ENCODE measurements at places on chromosomes 1 and 21.
A peak's percentile ranks its signal among the peaks of the same experiment; 100 is the strongest.

GRCh38 chr1:55257958-55258357, 42.8 kb upstream of the USP24 start:
- peak; percentile 38 for DNase-seq

GRCh38 chr1:40692429-40692895, 958 bp downstream of the NFYC start:
- DNase-seq: no peak

- no peak for DNase-seq
Observed at GRCh38 chr1:54543729-54544496, 4.1 kb upstream of the ACOT11 start.

GRCh38 chr1:222750651-222751050, 13.6 kb downstream of the FAM177B start:
- DNase-seq: no peak

DNA sequence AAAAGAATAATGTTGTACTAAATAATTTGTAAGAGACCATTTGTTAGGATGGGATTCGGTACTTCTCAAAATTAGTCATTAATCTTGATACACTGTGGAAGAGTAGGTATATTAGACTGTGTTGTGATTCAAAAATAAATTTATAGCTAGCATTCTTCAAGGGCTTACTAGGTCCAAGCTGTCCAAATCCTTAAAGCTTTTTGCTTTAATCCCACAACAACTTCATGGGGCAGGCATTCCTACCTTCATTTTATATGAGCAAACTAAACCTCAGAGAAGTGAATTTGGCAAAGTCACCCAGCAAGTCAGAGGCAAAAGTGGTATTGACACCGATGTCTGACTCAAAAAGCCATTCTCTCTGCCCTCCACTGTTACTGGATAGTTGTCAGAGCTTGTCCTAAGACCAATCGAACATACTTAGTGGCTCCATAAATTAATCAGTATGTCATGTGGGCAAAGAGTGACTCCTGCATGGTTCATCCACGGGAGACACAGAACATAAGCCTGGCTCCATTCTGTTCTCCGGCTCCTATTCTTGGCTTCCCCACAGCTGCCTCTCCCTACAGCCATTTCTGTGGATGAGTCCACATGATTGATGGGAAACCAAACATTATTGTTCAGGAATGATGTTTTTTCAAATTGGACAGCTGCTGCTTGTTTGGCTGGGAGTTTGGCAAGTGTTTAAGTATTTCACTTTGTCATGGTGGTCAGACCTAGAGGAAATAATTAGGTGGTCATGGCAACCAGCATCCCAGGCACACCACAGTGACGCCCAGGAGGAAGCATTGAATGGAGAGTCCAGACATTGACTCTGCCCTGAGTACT, 133.4 kb upstream of the FGGY start:
- DNase-seq: no peak

- no peak for DNase-seq
Observed at GRCh38 chr1:2480986-2481364, 4.9 kb downstream of the PLCH2 start.

- DNase-seq: no peak
Observed at GRCh38 chr1:42924851-42925760, 33.6 kb downstream of the SLC2A1 start.

- no peak for DNase-seq
Observed at GRCh38 chr1:213381572-213382084, 330.6 kb downstream of the RPS6KC1 start.

DNA sequence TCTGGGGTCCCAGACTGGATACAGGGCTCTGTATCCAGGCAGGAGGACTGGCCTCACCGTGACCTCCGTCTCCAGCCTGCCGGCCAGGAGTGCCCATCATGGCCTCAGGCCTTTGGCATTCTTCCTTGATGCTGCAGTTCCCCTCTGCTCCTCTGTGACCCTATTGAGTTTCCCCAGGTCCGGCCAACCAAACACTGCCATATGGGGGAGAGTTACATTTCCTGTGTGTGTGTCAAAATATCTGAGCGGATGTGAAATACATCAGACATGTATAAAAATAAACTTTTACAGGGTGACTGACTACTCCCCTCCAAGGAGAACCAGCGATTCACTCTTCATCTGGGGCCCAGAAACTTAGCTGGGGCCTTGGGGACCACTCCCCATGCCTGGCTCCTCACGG, 10.2 kb upstream of the UBL4B start:
- DNase-seq: no peak

DNA sequence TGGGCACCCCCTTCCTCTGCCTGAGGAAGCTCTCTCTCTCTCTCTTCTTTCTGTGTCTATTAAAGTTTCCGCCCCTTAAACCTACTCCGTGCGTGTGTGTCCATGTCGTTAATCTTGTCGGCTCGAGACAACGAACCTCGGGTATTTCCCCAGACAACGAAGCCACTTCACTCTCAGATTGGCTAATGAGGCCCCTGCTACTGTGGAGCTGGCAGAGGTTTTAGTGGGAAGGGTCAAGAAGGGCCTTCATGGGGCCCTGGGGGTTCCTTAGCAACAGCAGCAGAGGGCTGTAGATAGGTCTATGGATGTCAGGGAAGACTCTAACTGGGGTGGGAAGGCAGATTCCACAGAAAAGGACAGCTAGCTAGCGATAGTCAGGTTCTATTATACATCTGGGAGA, 239.8 kb upstream of the RAB4A start:
- no peak for DNase-seq

- DNase-seq: no peak
Observed at GRCh38 chr1:228294717-228295116, 86.9 kb downstream of the OBSCN start.

- DNase-seq: no peak
Observed at GRCh38 chr1:216846339-216846738, 123.1 kb upstream of the ESRRG start.

DNA sequence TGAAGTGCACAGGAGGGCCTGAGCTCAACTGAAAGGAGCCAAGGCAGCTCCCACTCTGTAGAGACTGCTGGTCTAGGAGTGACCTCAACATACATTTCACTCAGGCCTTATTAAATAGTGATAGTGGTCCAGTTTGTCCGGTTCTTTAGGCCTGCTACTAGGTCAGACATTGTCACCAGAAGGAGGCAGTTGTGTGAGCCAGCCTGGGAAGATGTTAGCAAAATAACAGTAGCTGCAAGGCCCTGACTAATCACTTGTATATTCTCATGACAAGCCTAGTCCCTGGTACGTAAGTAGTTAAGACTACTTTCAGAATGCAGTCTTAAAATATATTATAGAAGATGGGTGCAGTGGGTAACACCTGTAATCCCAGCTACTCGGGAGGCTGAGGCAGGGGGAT, 264.0 kb upstream of the CAMK1G start:
- no peak for DNase-seq

DNA sequence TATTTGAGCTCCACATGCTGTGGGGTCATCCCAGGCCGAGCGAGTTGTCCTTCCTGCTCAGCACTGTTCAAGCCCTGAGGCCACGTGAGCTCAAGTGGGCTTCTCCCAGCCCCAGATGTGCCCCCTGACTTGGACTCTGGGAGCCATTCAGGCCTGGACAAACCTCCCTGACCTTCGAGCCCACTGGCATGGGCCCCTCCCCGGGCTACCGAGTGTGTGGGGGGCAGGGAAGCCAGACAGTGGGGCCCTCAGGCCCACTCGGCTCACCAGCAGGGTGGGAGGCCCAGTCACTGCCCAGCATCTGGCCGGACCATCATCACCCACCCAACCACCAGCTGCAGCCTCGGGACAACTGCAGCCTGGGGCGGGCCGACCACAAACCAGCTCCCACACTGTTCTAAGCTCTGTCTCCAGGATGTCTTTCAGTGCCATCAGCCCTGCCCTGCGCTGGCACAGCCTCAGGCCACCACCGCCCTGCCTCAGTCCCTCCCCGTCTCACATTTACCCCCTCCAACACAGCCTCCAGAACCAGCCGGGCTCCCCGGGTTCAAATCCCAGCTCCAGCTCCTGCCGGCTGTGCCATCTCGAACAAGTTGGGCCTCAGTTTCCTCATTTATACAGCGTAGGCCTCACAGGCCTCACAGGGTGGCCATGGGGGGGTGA, 20.9 kb upstream of the PLEKHG5 start:
- no peak for DNase-seq

DNA sequence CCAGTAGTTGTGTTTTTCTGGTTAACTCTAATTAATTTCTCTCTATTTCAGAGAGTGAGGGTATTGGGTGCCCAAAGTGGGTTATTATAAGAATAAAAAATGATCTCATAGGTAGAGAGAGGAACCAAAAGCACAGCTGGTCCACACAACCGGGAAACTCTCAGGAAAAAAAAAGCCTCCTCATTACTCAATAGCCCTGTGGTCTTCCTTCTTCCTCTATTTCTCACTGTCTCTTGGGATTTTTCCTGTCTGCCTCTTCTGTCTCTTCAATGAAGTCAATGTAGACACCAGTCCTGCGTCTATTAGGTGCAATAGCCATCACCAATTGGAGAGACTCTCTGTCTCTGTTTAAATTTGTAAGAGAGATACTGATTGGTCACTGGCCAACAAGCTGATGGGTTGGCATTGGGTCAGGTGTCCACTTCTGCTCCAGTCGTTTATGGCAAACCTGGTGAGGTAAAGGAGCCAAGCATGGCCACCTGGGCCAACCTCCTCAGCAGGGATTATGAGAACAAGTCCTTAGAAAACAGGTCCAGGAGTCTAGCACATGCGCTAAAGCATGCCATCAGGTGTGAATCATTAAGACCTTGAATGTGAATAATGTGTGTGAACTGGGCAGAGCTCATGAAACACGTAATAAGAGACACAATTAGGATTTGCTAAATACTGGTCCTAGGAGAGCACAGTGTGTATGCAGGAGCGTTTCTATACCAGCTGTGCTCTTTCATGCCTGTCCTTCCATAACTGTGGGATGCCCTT, 443.0 kb upstream of the RUNX1 start:
- no peak for DNase-seq

GRCh38 chr21:37208056-37208721, 58.9 kb downstream of the VPS26C start:
- peak; percentile 67 for DNase-seq

GRCh38 chr21:31098576-31099005, 60.3 kb upstream of the KRTAP19-8 start:
- peak; percentile 85 for DNase-seq

GRCh38 chr1:18283601-18284385, 176.2 kb downstream of the IGSF21 start:
- no peak for DNase-seq

GRCh38 chr1:77796695-77797405, 17.4 kb downstream of the MIGA1 start:
- DNase-seq: no peak

DNA sequence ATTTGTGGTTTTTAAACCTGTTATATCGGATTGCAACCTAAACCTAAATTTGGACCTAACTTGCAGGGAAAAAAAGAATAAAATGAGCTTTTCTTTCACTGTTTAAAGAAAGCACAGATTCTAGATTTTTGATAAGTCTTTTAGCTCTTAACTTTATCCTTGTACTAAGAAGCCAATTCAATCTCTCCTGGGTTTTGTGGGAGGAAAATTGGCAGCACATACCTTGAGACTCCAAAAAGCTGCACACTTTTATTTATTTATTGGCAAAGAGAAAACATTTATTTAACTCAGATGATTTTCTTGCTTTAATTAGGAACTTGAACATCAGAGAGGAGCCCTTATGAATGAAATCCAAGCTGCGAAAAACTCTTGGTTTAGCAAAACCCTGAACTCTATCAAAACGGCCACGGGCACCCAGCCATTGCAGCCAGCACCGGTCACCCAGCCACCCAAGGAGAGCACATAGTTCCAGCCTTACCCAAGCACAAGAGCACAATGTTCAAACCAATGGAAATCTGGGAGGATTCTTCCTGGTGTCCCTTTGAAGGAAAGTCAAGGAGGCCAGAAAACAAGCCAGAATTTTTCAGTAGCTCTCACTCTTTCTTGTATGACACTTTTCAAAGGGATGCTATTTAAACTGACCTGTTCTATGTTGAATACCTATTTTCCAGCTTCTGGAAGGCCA, 10.1 kb upstream of the CACYBP start:
- DNase-seq: no peak

GRCh38 chr1:112704391-112704933, 2.5 kb downstream of the RHOC start:
- DNase-seq: peak; percentile 58

DNA sequence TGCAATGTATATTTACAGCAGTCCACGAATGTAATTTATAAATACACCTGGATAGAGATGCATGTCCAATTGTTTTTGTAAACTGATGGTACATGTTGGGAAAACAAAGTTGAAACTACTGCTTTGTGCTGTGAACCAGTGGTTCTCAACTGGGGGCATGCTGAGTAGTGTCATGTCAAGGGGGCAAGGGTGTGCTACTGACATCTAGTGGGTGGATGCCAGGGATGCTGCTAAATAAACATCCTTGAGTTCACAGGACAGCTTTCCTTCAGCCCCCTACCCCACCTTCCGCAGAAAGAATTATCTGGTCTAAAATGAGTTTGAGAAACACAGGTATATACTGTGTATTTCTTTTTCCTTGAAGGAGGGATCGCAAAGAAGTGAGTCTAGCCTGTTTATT, 95.9 kb downstream of the RASAL2 start:
- DNase-seq: no peak

DNA sequence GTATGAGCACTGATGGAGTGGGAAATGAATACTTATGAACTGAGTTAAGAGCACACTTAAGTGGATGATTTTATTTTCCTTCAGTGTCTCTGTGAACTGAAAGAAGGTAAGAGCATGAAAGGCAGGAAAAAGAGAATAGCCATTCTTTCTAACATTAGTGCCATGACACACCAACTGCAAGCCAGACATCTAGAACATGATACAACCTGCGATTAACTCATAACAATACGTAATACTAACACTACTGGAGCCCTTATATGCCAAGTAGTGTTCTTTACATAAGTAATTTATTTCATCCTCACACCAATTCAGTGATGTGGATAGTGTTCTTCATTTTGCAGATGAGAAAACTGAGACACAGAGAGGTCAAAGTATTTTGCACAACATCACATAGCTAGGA, 56.7 kb downstream of the PRRX1 start:
- DNase-seq: no peak

- peak; percentile 60 for DNase-seq
Observed at GRCh38 chr1:15352128-15352957, 57.3 kb upstream of the EFHD2 start.

GRCh38 chr1:17998889-17999288, 108.7 kb upstream of the IGSF21 start:
- DNase-seq: no peak

GRCh38 chr1:38454749-38455441, 404.7 kb downstream of the RRAGC start:
- DNase-seq: no peak

- peak; percentile 18 for DNase-seq
Observed at GRCh38 chr1:92030656-92031107, 897 bp downstream of the EPHX4 start.

- DNase-seq: no peak
Observed at GRCh38 chr1:156805766-156806511, 10.7 kb downstream of the SH2D2A start.

Measured in activated CD4-positive, alpha-beta T cell treated with anti-CD3 and anti-CD28 coated beads for 48 hours (primary cell).